Stimulated activated CD4-positive, alpha-beta T cell treated with anti-CD3 and anti-CD28 coated beads, Interleukin-1b, Interleukin-23, amount 100 ng/mL, for 24 hours (primary cell): ENCODE measurements at places on chromosomes 1 and 21.

DNA sequence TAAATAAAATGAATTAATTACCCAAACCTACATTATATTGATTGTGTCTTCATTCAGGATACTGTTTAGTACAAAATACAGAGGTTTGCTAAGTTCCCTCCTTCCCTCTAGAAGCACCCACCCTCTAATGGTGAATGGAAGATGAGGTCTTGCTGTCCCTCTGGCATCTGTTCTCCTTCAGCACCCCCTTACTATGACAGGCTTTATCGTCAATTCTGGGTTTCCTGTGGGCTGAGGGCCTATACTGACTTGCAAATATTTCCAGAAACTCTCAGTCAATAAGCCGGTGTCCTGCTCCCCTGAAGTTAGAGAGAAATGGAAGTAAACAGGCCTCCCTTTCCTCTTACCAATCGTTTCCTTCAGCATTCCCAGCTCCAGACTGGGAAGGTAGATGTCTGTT, 13.2 kb downstream of the LAX1 start:
- no peak for DNase-seq

DNA sequence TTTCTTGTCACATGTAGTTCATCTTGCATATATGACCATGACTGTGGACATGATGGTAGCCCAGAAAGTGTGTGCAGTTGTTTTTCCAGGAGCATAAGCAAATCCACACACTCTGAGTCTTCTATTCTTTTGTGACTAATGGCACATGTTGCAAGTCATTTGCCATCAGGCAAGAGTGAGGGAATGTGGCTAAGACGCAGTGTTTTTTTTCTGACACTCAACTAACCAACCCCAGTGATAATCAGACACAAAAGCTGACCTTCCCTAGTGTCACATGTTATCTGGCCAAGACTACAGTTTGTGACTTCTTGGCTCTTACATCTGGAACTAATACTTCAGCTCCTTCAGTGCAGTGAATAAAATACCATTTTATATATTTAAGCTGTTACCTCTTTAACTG, 108.8 kb downstream of the ITSN1 start:
- no peak for DNase-seq

DNA sequence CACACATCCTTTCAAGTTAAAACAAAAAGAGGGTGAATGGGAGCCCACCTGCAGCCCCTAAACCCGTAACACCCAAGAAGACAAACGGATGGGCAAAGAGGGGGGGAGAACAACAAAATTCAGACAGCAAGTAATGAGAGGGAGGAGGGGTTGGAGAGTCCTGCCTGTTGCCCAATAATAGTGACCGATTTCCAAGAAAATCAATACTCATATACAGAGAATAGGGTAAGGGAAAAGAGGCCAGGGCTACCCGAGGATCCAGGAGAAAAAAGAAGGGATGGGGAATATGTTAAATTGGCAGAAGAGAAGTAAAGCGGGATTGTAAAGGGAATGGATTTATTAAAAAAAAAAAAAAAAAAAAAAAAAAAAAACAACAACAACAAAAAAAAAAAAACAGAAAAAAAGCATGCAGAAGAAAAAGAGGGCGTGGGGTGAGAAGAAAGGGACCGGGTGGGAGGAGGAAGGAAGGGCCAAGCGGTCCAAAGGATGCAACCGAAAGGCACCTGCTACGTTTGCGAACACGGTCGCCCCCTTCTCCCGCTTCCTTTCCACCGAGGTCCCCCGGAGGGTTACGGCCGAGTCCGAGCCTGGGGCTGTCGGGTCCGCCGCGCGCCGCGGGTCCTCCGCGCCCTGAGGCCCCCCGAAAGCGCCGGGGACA, 930 bp downstream of the SLC30A10 start:
- DNase-seq, result no peak

DNA sequence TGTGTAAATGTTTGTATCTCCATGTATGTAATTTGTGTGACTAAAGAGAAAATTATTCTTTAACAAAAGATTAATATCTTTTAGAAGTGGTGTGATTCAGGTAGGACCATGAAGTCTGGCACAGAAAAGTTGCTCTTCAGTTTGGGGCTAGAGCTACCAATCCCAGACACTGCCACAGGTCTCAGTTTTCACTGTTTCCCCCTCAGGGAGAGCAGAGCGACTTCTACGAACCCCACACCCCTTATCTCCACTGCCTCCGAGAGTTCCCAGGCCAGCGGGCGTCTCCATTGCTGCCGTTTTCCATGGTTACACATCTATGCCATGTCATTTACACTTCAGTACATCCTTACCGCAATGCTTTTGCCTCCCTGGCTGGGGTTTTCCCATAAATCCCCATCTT, 93.0 kb upstream of the SMYD2 start:
- no peak for DNase-seq
